Activated CD4-positive, alpha-beta T cell treated with anti-CD3 and anti-CD28 coated beads, Interleukin-2, amount 50 U/mL, for 48 hours (primary cell): ENCODE measurements at places on chromosomes 5 and 9.

- DNase-seq, result no peak
Measured at GRCh38 chr5:28451483-28451882, 1413.1 kb upstream of the CDH9 start.

DNA sequence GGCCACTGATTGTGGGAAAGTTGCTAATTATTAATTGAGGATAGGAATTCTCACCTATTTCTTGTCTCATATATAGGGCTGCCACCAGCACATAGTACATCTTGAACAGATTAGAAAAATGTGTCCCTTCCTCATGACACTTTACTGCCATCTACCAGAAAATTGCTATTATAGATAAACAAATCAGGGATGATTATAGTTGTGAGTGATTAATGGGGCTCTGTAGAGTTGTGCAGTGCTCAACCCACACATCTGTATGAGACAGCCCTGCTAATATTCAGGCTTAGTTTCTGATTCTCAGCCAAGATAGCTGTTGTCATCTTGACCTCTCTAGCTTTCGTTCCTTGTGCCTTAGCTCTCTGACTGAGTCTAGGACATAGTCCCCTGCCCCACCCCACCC lies 373.3 kb downstream of the TLE4 start:
- DNase-seq, result no peak

- no peak for DNase-seq
Measured at GRCh38 chr9:114624677-114625076, 13.6 kb downstream of the TMEM268 start.

DNA sequence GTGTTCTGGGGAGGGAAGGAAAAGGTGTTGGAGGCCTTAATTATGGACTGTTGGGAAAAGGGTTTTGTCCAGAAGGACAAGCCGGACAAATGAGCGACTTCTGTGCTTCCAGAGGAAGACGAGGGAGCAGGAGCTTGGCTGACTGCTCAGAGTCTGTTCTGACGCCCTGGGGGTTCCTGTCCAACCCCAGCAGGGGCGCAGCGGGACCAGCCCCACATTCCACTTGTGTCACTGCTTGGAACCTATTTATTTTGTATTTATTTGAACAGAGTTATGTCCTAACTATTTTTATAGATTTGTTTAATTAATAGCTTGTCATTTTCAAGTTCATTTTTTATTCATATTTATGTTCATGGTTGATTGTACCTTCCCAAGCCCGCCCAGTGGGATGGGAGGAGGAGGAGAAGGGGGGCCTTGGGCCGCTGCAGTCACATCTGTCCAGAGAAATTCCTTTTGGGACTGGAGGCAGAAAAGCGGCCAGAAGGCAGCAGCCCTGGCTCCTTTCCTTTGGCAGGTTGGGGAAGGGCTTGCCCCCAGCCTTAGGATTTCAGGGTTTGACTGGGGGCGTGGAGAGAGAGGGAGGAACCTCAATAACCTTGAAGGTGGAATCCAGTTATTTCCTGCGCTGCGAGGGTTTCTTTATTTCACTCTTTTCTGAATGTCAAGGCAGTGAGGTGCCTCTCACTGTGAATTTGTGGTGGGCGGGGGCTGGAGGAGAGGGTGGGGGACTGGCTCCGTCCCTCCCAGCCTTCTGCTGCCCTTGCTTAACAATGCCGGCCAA lies 19.1 kb downstream of the PTGES2 start:
- DNase-seq, result no peak

GRCh38 chr5:148780711-148781110 lies 45.7 kb upstream of the ADRB2 start:
- no peak for DNase-seq
